ENCODE measurements at places on chromosomes 12 and 14.

DNA sequence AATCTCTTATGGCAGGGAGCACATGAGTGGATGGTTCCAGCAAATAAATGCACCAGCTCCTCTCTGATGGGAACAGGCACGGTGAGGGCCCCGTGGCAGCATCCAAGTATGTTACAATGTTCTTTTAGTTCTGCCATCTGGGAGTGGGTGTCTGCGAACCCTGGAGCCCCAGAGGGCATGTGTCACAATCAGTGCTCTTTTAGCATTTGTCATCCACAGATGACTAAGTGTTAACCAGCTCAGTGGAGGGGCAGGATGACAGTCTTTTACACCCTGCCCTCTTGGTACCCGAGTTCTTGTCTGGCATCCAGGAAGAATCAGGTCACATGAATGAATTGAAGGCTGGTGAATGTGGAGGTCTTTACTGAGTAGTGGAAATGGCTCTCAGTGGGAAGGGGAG lies 560.4 kb upstream of the FLRT2 start:
- peak; percentile 85 for DNase-seq

- no peak for DNase-seq
Observed at GRCh38 chr14:81263777-81264410, 43.1 kb upstream of the GTF2A1 start.

DNA sequence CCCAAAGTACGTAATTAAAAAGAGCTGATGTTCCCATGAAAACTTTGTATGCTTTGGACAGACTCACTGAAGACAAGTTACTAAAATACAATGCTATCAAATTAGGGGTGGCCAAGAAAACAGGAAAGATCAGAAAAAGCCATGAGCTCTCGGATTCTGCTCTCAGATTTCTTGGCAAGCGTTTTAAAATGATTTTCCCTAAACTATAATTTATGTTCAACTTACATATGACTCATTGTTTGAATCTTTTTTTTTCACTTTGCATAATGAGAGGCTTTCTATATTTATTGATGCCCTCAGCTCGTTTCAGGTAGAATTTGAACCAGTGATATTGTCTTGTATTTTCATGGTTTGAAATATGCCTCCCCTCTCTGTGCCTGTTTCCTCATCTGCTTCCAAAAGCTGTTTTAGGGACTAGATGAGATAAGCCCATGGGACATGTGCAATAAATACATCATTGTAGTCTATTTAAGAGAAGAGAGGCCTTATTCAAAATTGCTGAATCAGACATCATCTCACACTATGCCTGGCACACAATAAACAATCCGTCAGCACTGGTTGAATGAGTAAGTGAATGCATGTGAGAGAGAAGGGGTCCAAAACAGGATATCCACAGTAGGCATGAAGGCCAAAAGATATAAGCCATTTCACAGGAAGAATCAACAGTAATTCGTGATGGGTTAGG lies 4.7 kb upstream of the IPO8 start:
- no peak for DNase-seq

DNA sequence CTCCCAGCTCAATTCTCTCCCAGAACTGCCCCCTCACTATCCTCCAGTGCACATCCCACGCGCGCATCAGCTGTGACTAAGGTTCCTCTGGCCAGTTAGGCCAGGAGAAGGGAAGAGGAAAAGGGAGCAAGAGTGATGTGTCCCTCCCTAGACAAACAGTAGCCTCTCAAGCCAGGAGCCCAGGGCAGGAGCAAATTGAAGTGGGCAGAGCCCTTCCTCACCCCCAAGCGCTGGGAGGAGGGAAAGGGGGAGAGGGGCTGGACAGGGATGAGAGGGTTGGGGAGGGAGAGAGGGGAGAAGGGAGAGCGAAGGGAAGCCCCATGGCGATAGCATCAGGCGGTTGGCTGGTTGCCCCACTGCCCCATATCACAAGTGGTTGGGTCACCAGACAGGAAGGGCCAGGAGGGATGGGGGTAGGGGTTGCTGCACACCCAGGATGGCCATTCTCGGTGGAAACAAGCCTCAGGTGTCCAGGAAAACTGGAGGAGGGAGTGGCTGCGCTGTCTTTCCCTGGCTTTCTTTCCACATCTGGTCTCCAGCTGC lies 1.1 kb downstream of the CD63 start:
- DNase-seq: no peak

DNA sequence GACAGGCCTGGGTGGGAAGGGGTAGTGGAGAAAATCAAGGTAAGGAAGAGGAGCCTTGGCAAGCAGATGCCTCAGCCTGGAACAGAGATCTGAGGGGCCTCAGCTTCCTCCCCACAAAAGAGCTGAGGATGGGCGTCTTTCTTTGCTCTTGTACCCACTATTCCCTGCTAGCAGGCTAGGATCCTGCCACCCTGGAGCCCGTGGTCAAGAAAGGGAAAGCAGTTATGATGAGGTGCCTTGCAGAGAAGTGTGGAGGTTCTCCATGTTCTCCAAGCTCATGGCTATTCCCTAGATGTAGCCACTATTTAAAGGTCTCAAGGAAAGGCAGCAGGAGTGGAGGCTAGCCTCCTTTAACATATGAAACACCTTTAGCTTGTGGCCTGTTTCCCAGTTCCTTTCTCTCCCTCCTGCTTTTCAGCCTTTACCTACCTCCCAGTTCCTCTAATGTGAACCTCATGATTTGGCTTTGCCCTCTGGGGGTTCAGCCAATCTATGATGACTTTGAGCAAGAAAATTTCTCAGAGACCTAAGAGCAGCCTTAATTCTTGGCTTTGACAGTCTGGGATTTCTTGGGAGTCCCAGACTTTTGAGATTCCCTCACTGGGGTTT lies 1.1 kb downstream of the IKZF4 start:
- no peak for DNase-seq

DNA sequence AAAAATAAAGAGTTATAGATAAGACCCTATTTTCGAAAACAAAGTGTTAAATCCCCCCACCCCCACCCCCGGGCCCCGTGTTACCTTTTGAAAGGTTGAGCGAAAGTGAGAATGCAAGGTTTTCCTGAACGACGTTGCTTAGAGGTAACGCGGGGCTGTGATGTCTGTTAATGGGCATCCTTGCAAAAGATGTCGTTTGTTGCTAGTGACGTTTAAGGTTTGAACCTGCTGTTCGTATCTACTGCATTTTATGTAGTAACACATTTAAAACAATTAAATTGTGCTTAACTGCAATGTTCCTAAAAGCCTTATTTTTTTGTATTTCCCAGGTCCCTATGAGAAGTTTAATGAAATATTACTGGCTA lies 1.2 kb downstream of the CPSF6 start:
- peak; percentile 22 for DNase-seq

- DNase-seq: peak; percentile 73
Observed at GRCh38 chr14:60197629-60198303, 32.6 kb upstream of the DHRS7 start.

DNA sequence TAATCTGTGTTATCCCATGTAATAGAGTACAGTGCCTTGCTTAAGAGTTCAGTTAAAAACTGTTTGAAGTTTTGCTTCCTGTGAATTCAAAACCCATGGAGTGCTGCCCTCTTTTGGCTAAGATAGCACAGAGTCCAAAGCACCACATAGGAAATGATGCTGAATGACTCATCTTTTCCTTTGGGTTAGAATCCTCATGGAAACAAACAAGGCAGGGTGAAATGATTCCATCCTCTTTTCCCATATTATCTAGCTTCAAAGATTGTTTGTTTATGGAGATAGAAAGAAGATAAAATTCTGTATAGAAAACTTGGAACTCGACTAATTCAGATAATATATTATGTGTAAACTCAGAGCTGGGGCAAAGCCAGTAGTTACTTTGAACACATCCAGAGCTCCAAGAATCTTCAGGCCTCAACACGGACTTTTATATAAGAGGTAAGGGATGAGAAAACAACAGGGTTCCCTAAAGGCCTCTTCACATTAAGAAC lies 87.4 kb downstream of the OTOGL start:
- DNase-seq: peak; percentile 85

GRCh38 chr12:121038861-121039668 lies at the start of gene OASL:
Gene OASL, minus strand, starts transcription at chr12:121039246. Its CDS starts 275 bp downstream, at chr12:121038971.
- DNase-seq: peak; percentile 51

- DNase-seq: no peak
Observed at GRCh38 chr12:113050795-113051194, 5.7 kb upstream of the DTX1 start.

- no peak for DNase-seq
Observed at GRCh38 chr14:77106666-77107065, 8.6 kb downstream of the CIPC start.

- DNase-seq: peak; percentile 70
Observed at GRCh38 chr12:120583478-120584030, 2.4 kb upstream of the POP5 start.

- DNase-seq: no peak
Observed at GRCh38 chr14:68369281-68370056, 423.4 kb downstream of the ZFP36L1 start.

- DNase-seq: no peak
Observed at GRCh38 chr14:31170411-31170810, 37.2 kb downstream of the HECTD1 start.

GRCh38 chr12:47277972-47278448 lies 198.3 kb upstream of the AMIGO2 start:
- DNase-seq: peak; percentile 99

DNA sequence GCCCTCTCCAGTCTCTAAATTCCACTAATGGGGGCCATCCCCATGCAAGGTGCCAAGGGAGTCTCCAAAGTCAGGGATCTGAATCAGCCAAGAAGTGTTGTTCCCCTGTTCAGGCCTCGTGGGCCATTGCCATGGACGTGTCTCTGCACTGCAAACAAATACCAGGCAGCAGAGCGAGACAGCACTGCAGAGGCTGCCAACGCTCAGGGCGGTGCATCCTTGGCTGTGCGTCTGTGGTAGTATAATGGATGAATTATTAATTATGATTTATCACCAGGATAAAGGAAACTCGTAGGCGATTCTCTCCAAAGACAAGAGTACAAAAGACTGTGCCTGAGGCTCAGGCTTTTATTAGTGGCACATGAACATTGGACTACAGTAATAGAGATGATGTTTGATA lies 122.3 kb upstream of the NTF3 start:
- no peak for DNase-seq

- peak; percentile 27 for DNase-seq
Observed at GRCh38 chr12:91140026-91140931, 29.0 kb upstream of the LUM start.

- no peak for DNase-seq
Observed at GRCh38 chr12:26304273-26304672, 108.9 kb downstream of the SSPN start.

- no peak for DNase-seq
Observed at GRCh38 chr12:49548822-49549648, 10.2 kb downstream of the KCNH3 start.

Measured in epithelial cell of esophagus (primary cell).